Breast epithelium (tissue), 4 donors: ENCODE measurements at places on chromosomes 6 and 20. TPM values are rescaled to one million over a fixed set of nuclear protein-coding genes. Genes with fewer than 3 reads are reported as not detected.
A peak's percentile ranks its signal among the peaks of the same experiment; 100 is the strongest.

GRCh38 chr6:35385457-35386202 is 43.3 kb downstream of the PPARD start:
- no peaks in the 10 kb centered on the region for H3K36me3 ChIP-seq
- H3K4me3 ChIP-seq: no peak overlapping the region
- no peak for DNase-seq
- no peaks in the 10 kb centered on the region for H3K4me1 ChIP-seq

- no peaks in the 10 kb centered on the region for H3K27me3 ChIP-seq
- no peak for DNase-seq
- no peaks in the 10 kb centered on the region for H3K36me3 ChIP-seq
- H3K27ac ChIP-seq: no peak overlapping the region
Measured at GRCh38 chr6:33197431-33198048, 2.9 kb downstream of the RXRB start.

The SLC22A23 gene
- total RNA-seq: 10.9 TPM

DNA sequence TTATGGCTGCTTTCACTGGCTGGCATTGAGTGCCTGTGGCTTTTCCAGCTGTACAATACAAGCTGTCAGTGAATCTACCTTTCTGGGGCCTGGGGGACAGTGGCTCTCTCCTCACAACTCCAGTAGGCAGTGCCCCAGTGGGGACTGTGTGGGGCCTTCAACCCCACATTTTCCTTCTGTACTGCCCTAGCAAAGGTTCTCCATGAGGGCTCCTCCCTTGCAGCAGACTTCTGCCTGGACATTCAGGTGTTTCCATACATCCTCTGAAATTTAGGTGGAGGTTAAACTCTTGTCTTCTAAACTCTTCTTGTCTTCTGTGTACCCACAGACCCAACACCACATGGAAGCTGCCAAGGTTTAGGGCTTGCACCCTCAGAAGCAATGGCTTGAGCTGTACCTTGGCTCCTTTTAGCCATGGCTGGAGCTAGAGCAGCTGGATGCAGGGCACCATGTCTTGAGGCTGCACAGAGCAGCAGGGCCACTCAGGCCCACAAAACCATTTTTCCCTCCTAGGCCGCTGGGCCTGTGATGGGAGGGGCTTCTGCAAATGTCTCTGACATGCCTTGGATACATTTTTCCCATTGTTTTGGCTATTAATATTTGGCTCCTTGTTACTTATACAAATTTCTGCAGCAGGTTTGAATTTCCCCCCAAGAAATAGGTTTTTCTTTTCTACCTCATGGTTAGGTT is 9.6 kb downstream of the PEX7 start:
- no peaks in the 10 kb centered on the region for H3K27me3 ChIP-seq
- no peak for DNase-seq
- no peaks in the 10 kb centered on the region for H3K36me3 ChIP-seq
- no peak overlapping the region for H3K27ac ChIP-seq
- no peak overlapping the region for H3K4me3 ChIP-seq
- no peaks in the 10 kb centered on the region for H3K4me1 ChIP-seq

DNA sequence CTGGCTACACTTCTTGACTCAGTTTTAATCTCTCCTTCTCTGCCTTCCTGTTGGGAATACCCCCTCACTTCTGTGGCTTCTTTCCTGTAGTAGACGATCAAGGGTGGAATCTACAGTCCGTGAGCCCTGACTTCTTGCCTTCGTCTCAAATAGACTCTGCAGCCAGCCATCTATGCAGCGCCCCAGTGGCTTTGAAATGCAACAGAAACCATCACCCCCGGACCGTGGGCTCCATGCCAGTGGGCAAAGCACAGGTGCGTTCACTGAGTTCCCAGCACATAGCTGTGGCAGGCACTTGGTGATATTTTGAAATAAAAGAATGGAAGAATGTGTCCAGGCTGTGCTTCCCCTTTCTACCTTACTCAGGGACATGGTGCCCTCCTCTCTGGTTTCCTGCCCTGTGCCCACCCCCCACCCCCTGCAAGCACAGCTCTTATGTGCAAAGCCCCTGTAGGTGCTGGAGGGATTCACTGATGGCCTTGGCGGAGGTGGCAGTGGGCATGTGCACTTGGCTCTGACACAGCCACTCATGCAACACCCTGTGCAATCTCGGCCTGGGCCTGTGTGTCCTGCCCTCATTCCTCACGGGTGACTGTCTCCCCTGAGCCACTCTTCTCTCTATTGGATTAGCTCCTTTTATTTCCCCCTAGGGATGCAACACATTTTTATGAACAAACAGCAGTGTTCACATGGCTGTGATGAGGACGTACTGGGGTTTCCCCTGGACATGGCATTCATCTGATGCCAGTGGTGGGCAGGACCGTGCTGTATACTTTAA is 5.5 kb upstream of the CDSN start:
- DNase-seq: no peak
- H3K27ac ChIP-seq: peak overlapping the region; percentile 88
- no peak overlapping the region for H3K4me3 ChIP-seq
- peaks cover 1% of the 10 kb centered on the region for H3K4me1 ChIP-seq
- H3K27me3 ChIP-seq: no peaks in the 10 kb centered on the region
- H3K36me3 ChIP-seq: no peaks in the 10 kb centered on the region

DNA sequence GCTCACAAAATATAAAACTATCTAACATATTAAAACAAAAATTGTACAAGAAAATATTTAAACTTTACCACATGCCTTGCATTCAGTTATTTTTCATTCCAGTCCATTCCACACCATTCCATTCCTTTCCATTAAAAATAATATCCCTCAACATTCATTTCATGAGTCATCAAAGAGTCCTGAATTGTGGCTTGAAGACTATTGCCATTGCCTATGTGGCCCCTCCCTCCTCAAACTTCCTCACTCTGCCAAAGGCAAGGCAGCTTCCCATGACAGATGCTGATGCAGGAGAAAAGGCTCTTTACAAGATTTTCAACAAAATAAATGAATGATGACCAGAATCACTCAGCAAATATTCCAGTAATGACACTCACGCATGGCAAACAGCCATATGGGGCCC is 31.7 kb downstream of the IL20RA start:
- H3K27ac ChIP-seq: peak overlapping the region; percentile 34
- no peak for DNase-seq
- H3K4me1 ChIP-seq: no peaks in the 10 kb centered on the region
- no peak overlapping the region for H3K4me3 ChIP-seq

The APCDD1L gene
- total RNA-seq: not detected

- no peak for DNase-seq
- no peaks in the 10 kb centered on the region for H3K36me3 ChIP-seq
- no peak overlapping the region for H3K4me3 ChIP-seq
- no peaks in the 10 kb centered on the region for H3K4me1 ChIP-seq
Measured at GRCh38 chr20:15302075-15302474, 964.7 kb upstream of the FLRT3 start.

The SALL4 gene
- 0.33 TPM for total RNA-seq

The GHRH gene
- not detected for total RNA-seq

The TTBK1 gene
- total RNA-seq: not detected

GRCh38 chr6:51342393-51342792 is 523.7 kb downstream of the TFAP2B start:
- DNase-seq: no peak
- H3K4me3 ChIP-seq: no peak overlapping the region
- no peaks in the 10 kb centered on the region for H3K4me1 ChIP-seq
- no peaks in the 10 kb centered on the region for H3K27me3 ChIP-seq
- no peaks in the 10 kb centered on the region for H3K36me3 ChIP-seq

DNA sequence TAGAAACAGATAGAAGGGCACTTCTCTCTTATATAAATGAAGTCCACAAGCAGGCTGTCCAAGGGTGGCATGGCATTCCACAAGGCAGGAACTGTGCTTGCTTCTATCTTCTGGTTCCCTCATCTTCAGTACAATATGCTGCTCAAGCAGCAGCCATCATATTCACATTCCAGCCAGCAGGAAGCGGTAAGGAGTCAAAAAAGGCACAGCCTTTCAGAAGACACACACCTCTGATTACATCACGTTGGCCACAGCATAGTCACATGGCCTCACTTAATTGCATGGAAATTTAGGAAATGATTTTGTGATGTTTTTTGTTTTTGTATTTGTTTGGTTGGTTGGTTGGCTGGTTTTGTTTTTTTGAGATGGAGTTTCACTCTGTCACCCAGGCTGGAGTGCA is 19.0 kb downstream of the REM1 start:
- no peaks in the 10 kb centered on the region for H3K27me3 ChIP-seq
- no peak overlapping the region for H3K27ac ChIP-seq
- H3K4me1 ChIP-seq: no peaks in the 10 kb centered on the region
- H3K4me3 ChIP-seq: no peak overlapping the region

DNA sequence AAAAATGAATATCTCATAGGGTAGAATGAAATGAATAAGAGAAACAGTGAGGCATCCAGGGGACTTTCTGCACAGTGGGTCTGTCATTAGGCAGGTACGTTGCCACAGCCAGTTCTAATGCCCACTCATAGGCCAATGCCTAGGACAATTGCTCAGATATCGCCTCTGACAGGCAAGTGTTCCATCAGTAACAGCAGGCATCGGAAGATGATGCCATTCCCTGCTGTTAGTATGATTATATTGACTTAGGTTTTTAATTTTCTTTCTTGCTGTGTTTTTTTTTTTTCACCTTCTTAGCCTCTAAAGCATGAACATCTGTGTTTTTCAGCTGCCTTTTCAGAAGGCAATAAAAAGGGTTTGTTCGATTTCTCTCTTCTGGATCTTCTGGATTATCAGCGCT is 90.7 kb downstream of the PRL start:
- H3K27me3 ChIP-seq: no peaks in the 10 kb centered on the region
- H3K4me3 ChIP-seq: no peak overlapping the region
- no peak overlapping the region for H3K27ac ChIP-seq
- DNase-seq: no peak
- H3K4me1 ChIP-seq: no peaks in the 10 kb centered on the region

DNA sequence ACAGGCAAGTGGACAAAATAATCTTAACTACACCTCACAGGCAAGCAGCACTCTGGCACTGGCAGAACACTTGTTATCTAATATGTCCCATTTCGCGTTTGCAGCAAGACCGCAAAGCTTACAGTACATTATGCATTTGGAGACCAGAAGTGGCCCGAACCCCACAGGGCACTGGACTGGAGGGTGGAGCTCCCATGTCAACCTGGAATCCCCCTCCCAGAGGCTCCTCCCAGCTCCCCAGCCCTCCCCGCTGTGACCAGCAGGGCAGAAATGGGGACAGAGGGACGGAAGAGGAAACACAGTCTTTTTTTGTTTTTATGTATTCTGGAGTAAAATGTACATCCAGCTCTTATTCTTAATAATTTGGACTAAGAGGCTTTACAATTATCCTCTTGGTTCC is 263.7 kb downstream of the SMOC2 start:
- no peak overlapping the region for H3K4me3 ChIP-seq
- DNase-seq: no peak
- H3K27ac ChIP-seq: no peak overlapping the region
- no peaks in the 10 kb centered on the region for H3K27me3 ChIP-seq
- H3K4me1 ChIP-seq: no peaks in the 10 kb centered on the region

The C6orf58 gene
- not detected for total RNA-seq

DNA sequence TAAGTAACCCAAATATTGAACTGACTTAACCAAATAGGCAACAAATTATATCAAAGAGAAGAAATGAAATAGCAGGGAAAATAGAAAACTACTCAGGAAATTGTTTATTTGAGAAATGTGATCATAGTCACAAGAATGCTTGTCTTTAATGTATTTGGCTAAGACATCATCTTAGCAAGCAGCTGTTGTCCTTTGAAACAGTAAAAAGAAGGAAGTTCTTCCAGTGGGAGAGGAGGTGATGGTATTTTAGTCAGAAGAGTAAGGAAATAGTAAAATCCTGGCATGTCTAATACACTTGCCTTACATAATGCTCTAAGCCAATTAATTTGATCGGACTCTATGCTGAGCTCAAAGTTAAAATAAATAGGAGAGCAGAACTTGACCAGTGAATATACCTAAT is 126.5 kb downstream of the EPM2A start:
- H3K27ac ChIP-seq: no peak overlapping the region
- H3K4me3 ChIP-seq: no peak overlapping the region
- no peak for DNase-seq
- no peaks in the 10 kb centered on the region for H3K4me1 ChIP-seq
- H3K27me3 ChIP-seq: no peaks in the 10 kb centered on the region
- no peaks in the 10 kb centered on the region for H3K36me3 ChIP-seq

DNA sequence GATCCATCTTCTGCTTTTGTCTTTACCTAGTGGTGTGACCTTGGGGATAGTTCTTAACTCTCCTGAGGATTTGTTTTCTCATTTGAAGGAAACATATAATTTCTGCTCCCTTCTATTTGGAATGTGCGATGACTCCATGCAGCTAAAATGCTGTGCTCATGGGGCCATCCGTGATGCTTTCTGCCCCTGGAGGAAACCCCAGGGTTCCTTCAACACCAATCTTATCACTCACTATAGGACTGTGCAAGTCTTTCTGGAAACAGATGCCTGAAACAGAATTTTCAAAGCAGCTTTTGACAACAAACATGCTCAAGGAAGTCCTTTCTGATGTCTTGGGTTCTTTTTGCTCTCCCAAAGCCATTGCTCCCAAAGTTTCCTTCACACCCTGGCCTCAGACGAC is 128.8 kb upstream of the GGTLC1 start:
- H3K4me1 ChIP-seq: no peaks in the 10 kb centered on the region
- H3K36me3 ChIP-seq: no peaks in the 10 kb centered on the region
- H3K27ac ChIP-seq: no peak overlapping the region
- H3K4me3 ChIP-seq: no peak overlapping the region

The HRH3 gene
- total RNA-seq: not detected

DNA sequence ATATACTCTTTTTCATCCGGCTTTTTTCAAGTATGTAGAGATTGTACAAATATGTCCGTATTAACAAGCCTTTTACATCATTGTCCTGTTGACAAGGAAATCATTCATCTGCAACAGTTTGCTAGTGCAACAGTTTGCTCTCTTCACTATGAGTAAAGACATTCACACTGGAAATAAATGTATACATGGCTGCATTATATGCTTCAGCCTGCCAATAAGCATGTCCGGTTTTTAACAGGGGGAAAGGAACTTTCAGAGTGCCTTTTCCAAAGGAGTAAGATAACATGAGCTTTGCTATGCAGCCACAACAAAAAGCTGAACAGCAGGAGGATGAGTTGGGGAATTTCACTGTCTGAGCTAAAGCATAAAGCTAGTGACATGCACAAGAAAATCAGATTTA is 99.4 kb upstream of the ADTRP start:
- H3K4me3 ChIP-seq: no peak overlapping the region
- no peak for DNase-seq
- H3K4me1 ChIP-seq: no peaks in the 10 kb centered on the region
- H3K27me3 ChIP-seq: no peaks in the 10 kb centered on the region
- H3K27ac ChIP-seq: no peak overlapping the region

DNA sequence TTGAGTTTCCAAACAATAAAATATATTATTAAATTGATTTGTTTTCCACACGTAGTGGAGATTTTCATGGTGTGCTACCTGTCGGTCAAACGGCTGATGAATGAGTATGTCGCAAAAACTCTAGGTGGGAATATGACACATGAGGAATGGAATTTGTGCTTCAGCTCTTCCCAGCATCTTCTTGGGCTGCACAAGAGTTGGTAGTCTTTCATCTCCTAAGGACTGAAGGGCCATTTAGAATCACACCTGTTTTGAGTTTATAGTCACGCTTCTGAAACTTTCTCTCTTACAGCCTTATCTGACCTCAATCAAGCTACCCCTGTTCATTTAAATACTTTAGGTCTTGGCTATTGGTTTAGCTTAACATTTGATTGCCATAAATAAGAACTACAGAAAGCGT is 157.7 kb upstream of the AKAP12 start:
- H3K27me3 ChIP-seq: no peaks in the 10 kb centered on the region
- H3K4me3 ChIP-seq: no peak overlapping the region
- no peak for DNase-seq
- H3K4me1 ChIP-seq: no peaks in the 10 kb centered on the region
- H3K36me3 ChIP-seq: no peaks in the 10 kb centered on the region
- H3K27ac ChIP-seq: no peak overlapping the region

- no peaks in the 10 kb centered on the region for H3K36me3 ChIP-seq
- no peaks in the 10 kb centered on the region for H3K27me3 ChIP-seq
- DNase-seq: no peak
- no peaks in the 10 kb centered on the region for H3K4me1 ChIP-seq
- peak overlapping the region; percentile 84 for H3K27ac ChIP-seq
- H3K4me3 ChIP-seq: no peak overlapping the region
Measured at GRCh38 chr6:132131758-132132157, 180.6 kb upstream of the CCN2 start.
